ENCODE measurements at places on chromosomes 6 and 20.

- DNase-seq, result no peak
Measured at GRCh38 chr6:84581494-84582259, 182.7 kb downstream of the TBX18 start.

DNA sequence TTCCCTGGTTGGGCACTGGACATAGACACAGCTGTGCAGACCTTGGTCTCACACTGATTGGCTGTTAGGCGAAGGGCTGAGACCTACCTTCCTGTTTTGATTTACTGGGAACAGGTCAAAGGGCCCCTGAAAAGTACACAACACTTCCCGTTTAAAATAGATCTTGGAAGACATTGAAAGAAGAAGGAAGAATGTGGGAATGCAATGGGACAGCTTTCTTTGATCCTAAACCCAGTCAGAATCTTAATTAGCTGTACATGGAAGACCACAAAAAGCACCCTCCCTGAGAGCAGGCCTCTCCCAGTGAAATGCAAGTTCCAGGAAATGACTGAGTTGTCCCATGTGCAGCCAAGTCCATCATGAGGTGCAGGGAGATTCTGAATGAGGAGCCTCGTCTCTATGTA lies 83.6 kb upstream of the EXOC2 start:
- DNase-seq, result no peak

DNA sequence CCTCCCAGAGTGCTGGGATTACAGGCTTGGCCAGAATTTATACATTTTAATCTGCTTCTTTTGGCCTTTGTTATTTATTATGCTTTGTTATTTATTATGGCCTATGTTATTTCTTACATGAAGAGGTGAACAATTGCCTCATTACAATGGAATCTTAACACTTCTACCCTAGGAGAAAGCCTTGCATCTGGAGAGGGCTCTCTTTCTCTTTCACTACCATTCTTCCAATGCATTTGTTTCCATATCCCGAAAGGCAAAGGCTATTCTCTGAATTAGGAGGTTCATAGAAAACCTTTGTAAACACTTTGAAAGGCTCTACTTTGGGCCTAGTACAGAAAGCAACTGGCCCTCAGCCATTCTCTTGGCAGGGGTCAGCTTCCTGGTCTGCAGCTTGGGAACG lies 19.9 kb upstream of the DEK start:
- no peak for DNase-seq

DNA sequence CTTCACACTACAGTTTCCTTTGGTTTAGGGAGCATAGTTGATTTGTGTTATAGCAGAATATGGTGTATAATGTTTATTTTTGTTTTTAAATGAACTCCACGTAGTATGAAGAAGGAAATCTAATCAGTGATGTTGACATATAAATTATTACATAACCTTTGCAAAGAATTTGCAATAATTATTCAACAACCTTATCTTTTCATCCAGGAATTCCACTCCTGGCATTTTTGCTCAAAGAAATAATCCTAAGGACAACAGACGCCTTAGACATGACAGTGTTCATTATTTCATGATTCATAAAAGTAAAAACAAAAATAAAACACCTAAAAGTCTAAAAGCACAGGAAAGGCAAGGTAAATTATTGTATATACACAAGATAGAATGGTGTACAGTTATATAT lies 229.2 kb downstream of the EPM2A start:
- no peak for DNase-seq

DNA sequence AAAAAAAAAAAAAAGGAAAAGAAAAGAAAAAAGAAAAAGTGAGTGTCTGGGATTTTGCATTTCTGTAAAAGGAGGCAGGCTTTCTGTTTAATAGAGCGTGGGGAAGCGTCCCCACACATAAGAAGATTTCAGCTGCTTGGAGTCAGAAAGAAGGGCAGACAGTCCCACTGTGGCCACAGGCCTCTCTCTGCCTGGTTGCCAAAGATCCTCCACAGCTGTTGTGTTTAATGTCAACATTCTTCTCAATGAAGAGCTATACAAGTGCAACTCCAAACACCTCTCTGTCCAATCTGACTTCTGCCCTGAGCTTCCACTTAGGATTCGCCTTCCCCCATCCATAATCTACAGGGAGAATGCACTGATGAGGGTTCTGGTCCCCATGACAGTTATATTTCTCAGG lies 64.3 kb upstream of the MLN start:
- no peak for DNase-seq

- no peak for DNase-seq
Measured at GRCh38 chr6:49799090-49799489, 12.0 kb upstream of the PGK2 start.

GRCh38 chr6:142732790-142733189 lies 212.2 kb downstream of the HIVEP2 start:
- DNase-seq, result no peak

- DNase-seq, result no peak
Measured at GRCh38 chr6:25311331-25311840, 32.2 kb downstream of the CARMIL1 start.

DNA sequence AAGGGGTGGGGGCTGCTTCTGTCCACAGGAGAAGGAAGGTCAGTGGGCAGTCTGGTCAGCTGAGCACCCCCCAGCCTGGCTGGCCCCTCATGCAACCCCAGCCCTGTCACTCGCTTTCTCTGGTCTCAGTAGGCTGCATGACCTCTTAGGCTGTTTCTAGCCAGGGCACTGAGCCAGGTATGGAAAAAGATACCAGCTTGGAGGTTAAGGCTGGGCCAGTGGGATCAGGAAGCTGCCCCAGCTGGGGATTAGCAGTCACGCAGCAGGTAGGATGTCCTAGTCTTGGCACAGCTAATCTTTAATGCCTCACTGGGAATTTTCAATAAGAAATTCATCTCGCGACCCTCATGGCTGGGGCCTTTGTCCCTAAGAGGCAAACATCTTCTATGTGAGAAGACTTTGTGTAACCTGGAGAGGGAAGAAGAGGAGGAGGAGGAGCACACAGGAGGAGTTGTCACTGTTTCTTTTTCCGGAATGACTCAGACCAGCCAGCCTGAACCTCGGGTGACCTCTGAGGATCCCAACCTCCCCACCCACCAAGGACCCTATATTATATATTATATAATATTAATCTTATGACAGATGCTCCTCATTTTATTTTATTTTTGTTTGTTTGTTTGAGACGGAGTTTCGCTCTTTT lies 2.4 kb upstream of the BPIFA2 start:
- no peak for DNase-seq

GRCh38 chr20:5806457-5807263 lies 56.5 kb downstream of the SHLD1 start:
- DNase-seq, result no peak

DNA sequence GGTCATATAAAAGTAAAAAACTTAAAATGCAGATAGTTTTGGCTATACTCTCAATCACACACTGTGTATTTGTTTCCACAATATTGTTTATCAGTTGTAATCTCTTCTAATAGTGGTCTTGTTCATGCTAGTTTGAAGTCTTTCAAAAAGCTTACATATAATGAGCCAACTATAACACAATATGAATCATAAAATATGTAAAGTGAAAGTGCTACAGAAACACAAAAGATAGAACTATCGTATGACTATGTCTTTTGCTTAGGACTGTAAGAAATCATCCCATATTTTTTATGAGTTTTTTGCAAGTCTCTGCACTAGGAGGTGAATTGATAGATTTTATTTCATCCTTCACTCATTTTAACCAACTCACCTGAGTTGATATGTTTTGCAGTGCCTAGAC lies 136.0 kb downstream of the MMUT start:
- DNase-seq, result no peak

GRCh38 chr6:63634630-63635029 lies 972 bp upstream of the PHF3 start:
- DNase-seq, result no peak

GRCh38 chr6:79810185-79810705 lies 137.1 kb downstream of the ELOVL4 start:
- DNase-seq, result no peak

DNA sequence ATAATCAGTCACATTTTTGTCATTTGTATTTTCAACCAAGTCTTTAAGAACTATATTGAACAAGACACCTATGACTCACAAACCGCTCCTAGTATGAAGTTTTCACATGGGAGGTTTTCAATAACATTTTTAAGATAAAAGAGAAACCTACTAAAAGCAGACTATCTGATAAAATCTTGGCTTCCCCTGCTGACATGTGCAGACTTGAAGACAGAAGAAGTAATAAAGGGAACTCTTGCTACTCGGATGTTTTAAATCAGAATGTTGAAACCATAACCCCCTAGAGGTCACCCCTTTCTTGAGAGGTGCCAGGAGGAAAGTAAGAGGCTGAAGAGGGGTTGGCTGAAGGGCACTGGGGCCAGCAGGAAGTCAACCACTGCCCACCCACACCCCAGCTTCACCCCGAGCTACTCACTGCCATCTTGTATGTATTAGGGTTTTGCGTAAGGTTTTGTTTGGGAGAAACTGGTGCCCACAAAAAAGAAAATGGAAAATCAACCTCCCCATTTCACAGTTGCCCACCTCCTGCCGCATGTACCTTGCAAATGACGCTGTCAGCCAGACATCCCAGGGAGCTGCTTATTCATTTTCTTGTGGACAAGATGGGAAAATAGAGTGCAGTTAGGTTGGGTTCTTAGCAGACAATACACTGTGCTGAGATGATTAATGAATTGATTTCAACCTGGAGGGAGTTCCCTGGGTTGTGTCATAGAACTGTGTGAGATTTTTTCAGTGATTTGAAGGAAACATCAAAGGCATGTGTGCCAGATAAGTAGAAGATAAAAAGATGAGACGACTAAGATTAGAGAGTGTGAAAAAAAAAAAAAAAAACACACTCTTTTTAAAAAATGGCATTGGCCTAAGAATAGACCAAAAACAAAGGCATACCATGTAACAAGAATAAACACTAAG lies 83.2 kb upstream of the TAB2 start:
- DNase-seq, result no peak

- no peak for DNase-seq
Measured at GRCh38 chr20:60447703-60448102, 489.5 kb downstream of the CDH26 start.

DNA sequence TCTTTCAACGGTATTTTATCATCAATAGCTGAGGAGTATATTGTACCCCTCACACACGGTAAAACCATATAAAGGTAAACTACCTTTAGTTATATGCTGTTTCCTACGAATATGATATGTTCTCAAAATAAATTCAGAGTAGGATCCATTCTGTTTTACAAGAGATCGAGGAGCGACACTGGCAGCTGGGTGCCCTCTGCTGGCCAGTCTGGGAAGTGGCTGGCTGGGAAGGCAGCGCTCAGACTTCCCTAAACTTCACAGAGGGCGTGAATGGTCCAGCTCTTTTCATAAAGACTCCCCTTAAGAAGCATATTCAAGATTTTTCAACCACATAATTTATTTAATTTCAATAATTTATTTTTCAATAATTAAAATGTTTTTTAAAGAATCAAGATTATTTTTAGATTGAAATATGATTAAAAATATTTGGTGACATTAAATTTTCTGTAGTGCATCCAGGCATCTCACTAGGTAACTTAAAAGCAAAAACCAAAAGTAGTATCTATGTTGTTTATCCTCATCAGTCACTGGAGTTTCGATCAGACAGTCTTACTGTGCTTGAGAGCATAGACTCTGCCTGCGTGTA lies 187.5 kb upstream of the PDE10A start:
- DNase-seq, result peak; percentile 76

- DNase-seq, result no peak
Measured at GRCh38 chr6:74756923-74757322, 448.9 kb downstream of the COL12A1 start.

Data from transverse colon (tissue), 4 donors.